ENCODE measurements at places on chromosomes 16 and 17. TPM values are rescaled to one million over a fixed set of nuclear protein-coding genes. Genes with fewer than 3 reads are reported as not detected.

DNA sequence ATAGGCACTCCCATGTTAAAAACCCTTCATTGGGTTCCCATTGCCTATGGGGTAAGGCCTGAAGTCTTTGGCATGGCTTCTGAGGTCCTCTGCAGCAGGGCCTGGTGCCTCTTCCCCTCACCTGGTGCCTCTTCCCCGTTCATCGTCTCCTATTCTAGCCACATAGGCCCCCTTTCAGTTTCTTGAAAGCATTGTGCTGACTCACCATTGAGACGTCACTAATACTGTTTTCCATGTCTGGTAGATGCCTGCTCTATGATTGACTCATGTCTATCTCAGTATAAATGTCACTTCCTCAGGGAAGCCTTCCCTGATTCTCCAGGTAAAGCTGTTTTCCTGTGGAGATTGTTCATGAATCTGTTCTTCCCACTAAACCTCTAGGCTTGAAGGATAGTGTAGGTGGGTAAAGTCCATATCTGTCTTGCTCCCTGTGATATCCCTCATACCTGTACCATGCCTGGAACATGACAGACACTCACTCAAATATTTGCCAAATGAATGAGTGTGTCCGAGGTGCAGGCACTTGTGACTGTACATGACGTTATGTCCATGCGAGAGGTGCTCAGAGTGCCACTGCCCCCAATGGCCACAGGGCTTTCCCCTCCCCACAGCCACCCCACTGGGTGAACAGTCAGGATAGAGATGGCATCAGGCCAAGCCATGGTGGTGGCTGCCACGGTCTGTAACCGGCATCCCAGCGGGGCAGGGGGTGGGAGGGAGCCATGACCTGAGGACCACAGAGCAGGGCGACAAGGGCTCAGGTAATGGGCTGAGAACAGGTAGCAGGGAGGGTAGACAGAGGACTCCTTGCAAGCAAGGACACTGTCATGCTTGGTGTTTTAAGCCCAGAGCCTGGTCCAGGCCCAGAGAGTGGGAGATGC, 85.2 kb upstream of the FAM20A start:
- DNase-seq = no peak

GRCh38 chr16:15548482-15548891, 94.5 kb downstream of the MARF1 start:
- DNase-seq = no peak

DNA sequence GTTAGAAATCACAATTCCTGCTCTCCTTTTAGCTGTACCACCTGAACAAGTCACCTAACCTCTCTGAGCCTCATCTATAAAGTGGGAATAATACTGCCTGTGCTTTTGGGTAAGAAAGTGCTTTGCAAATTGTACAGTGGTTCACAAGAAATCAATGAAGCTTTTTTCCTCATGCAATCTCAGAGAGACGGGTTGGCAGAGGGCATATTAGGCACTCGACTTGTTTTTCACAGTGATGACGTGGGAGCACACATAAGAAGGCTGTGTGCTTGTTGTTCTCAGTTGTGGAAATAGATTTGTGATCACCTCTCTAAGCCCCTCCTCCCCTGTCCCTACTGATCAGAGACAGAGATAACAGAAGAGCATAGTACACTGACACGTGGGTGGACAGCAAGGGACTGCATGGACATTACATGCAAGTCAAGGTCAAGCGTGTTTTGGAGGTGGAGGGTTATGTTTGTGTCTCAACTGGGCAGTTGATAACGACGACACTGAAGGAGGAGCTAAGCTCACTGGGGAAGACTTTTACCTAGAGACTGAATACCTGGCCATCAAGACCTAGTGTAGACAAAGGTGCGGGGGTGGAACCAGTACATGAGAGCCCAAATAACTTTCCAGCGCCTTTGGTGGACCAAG, 1.7 kb upstream of the GPT2 start:
- DNase-seq = no peak

GRCh38 chr17:14089179-14089578, 19.9 kb downstream of the COX10 start:
- DNase-seq = no peak

GRCh38 chr16:58551496-58551895, 36.2 kb downstream of the SETD6 start:
- DNase-seq = no peak

DNA sequence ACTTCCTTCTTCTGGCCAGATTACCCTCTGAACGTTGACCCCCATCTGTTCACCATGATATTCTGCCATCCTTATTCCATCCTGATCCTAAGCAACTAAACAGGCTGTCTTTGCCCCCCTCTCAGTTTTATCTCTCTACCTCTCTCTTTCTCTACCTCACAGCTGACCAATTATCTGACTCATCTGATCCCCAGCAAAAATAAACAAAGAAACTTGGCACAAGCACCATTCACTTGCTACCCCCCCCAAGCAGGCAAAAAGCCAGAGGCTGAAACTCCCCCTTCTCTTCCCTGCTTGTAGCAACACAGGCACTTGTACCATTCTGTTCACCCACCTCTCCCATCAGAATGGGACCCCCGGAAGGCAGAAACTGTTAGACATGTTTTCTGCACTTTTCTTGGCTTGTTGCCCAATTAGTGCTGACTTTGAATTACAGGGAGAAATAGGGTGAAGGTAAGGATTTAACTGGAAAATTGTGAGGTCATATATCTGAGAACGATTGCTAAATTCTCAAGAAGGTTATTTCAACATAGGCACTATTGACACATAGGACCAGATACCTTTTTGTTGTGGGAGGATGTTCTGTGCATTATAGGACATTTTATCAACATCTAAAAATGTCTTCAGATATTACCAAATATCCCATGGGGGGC, 163.2 kb downstream of the TOX3 start:
- no peak for DNase-seq

SDK2 gene
- under 0.01 TPM for total RNA-seq

KRT32 gene
- total RNA-seq = not detected

Data from osteoblast (primary cell).